Stimulated activated CD4-positive, alpha-beta T cell treated with anti-CD3 and anti-CD28 coated beads, Interleukin-15, amount 100 ng/mL, for 48 hours (primary cell): ENCODE measurements at places on chromosomes 11 and 22.

- DNase-seq, result no peak
Measured at GRCh38 chr22:44428941-44429830, 68.8 kb downstream of the RTL6 start.

DNA sequence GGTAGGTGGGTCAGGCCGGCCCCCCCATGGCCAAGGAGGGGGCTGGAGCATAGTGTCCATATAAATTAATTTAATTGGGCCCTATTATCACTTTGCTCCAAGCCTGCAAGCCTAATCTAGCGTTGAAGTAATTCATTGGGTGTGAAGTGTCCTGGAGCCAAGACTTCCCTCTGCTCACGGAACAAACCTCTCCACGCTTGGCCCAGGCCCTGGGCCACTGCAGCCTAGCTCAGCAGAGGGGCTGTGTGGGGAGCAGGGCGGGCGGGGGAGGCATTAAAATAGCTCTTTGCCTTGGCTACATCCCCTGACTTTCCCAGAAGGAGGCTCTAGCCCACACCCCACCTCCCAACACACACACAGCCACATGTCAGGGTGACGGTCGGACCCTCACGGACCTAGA, 73.5 kb downstream of the THAP12 start:
- no peak for DNase-seq

DNA sequence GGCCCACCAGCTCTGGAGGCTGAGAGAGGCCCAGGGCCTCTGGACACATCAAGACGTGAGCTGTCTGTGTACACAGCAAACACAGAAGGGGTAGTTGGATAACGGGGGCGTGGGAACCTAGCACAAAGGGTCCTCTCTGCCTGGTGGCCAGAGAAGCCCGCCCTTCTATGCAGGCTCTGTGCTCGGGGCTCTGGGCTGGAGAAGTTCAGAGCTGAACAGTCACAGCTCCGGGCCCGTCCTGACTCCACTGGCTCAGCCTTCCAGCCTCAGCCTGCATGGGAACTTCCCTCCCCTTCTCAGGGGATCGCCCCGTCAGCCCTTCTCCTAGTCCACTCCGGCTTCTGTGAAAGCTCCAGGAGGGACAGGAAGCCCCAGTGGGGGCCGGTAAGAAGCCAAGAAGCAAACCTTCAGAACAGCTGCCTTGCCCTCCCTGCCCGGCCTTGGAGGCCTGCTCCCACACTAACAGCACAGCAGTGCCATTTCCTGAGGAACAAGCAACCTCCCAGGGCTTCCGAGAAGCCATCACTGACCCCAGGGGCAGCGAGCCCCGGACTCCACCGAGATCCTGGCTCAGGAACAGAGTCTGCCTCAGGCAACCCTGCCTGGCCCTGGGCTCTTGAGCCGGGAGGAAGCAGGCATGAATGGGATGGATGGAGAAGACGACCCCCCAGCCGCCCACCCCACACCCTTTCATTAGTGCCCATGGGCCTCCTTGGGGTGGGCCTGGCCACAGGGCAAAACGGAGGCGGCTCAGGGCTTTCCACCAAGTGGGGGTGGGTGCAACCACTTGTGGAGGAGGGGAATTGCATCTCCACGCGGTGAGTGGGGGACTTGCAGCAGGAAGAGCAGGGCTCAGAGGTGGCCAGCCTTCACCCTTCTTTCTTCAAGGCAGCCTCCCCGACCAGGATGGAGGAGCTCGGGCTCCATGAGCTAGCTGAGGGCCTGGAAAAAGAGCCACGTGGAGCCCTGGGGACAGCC, 119.8 kb downstream of the ST3GAL4 start:
- DNase-seq, result no peak

DNA sequence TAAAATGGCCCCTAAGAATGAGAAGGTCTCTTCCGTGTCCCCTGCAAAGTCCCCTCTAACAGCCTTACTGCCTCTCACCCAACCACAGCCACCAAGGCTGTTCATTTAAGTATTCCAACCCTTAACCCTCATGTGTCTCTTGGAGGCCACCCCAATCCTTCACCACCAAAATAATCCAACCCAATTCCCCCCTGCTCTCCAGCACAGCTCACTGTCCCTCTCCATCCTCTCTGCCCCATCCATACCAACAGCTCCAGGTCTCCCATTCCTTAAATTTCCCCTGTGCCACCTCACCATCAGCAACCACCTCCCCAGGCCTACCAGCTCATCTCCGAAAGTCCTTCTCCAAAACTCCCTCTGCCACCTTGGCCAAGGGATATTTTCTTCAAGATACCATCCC, 1.4 kb downstream of the FAM168A start:
- no peak for DNase-seq

DNA sequence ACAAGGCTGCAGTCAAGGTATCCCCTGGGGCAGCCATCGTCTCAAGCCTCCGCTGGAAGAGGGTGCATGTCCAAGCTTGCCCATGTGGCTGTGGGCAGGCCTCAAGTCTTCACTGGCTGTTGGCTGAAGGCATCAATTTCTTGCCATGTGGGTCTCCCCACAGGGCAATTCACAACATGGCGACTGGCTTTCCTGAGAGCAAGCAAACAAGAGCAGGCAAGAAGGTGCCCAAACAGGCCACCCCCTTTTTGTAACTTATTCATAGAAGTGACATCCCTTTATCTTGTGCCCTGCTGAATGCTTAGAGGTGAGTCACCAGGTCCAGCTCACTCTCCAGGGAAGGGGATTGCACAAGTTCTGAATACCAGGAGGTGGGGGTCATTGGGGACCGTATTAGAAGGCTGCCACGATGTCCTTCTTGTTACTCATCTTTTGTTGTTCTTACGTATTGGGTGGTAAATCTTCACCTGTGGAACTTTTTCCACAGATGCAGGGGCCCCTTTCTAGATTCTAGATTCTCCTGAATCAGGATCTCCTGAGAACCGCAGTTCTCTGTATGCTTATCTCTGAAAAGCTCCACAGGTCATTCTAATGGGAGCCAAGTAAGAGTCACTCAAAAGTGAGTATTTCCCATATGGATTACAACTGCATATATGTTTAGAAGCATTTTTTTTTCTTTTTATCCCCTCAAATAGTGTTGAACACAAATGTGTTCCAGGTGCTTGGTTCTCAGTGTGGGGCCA, 44.2 kb upstream of the MICAL2 start:
- DNase-seq, result no peak

- DNase-seq, result no peak
Measured at GRCh38 chr11:78784321-78785061, 209.8 kb upstream of the NARS2 start.

- DNase-seq, result no peak
Measured at GRCh38 chr11:35540526-35540925, 15.1 kb upstream of the PAMR1 start.

GRCh38 chr11:14269692-14270573, 89.0 kb downstream of the RRAS2 start:
- no peak for DNase-seq

GRCh38 chr22:31269892-31270579, 22.3 kb downstream of the PIK3IP1 start:
- no peak for DNase-seq

DNA sequence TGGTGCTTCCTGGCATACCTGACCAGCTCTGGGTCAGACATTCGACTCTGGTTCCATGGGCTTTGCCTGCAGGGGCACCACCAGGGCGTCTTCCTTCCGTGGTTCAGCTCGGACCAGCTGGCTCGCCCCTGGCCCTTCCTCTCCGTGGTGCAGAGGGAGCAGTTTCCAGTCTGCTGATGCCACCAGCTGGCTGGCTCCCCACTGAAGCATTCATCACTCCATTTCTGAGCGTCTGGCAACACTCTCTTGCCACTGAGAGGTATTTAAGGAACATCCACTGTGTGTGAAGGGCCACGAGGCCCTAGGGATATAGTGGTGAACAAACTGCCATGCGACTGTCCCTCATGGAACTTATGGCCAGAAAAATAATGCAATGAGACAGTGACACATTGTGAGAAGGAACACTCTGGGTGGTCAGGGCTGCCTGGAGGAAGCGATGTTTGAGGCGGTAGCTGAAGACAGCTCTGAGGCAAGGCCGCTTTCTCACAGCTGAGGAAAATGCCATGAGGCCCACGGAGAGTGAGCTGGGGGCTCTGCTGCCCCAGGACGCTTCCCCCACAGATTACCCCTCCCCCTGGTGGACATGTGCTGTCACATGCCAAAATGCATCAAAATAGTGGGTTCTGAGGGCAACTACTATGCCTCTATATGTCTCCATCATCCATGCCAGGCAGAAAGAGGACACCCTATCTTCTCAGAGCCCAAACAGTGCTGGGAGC, 44.9 kb upstream of the ARFGAP3 start:
- DNase-seq, result no peak

- no peak for DNase-seq
Measured at GRCh38 chr11:86129740-86130540, 61.1 kb upstream of the PICALM start.

GRCh38 chr22:19757140-19757984, 3.2 kb upstream of the TBX1 start:
- DNase-seq, result no peak

- DNase-seq, result peak; percentile 32
Measured at GRCh38 chr11:74702383-74703007, 28.7 kb downstream of the CHRDL2 start.

- no peak for DNase-seq
Measured at GRCh38 chr11:107183953-107184352, 165.7 kb upstream of the GUCY1A2 start.

GRCh38 chr11:66665369-66665768, 12.3 kb downstream of the RBM4B start:
- DNase-seq, result no peak

DNA sequence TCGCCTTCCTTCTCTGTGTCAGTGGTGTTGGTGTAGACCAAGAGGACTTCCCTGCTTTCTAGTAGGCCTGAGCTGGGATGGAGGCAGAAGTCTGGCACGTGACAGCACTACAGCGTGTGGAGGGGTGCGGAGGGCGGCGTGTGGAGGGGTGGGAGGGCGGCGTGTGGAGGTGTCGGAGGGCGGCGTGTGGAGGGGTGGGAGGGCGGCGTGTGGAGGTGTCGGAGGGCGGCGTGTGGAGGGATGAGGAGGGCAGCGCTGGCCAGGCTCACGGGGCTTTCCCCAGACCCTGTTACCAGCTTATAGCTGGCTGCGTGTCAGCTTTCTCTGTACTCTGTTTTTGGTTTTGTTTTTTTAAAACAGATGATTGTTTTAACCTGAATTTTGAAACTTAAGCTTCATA, 45.7 kb upstream of the CTTN start:
- no peak for DNase-seq

DNA sequence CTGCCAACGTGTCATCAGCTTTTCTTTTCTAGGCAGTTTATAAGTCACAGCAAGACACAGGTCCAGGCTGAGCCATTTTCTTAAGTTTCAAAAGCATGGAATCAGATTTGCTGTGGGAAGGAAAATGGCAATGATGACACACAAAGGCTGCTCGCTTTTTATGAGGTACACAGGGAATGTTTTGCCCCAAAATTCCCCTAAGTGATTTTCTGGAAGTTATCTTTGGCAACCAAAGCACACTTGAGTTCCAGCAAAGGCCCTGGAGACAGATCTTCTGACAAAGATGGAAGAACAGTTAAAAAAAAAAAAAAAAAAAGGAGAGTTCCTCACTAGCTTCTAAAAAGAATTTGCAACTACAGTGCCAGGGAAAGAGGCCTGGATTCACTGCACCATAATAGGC, 260.8 kb downstream of the LARGE1 start:
- DNase-seq, result no peak

DNA sequence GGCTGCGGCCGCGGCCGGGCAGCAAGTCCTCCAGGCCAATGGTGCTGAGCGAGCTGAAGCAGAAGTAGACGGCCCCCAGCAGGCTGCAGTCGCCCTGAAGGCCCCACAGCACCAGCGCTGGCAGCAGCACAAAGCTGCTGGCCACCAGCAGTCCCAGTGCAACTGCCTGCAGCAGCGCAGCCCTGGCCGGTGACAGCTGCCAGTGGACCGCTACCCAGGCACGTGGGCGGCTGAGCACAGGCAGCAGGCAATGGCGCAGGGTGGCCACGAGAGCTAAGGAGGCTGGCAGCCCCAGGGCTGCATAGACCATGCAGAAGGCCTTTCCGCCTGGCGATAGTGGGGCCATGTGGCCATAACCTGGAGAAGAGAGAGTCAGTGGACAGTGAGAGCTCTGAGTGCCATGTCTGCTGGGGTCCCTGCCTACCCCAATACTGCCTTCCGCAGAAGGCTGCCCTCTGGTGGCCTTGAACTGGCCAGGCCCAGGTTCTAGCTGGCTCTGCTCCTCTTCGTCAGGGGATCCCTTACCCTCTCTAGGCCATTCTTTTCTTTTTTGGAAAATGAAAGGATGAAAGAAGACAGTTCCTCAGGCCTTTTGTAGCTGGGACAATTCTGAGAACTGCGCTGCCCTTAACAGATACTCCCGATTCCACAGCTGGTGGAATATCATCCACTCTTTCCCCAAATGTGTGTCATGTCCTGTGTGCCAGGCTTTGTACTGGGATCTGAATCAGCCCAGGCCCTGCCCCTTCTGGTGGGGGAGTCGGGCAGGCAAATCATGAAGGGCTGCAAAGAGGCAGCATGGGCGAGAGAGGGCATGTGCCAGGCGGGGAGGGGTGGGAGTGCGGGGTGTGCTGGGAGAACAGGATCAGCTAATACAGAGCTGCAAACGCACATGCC, 1.8 kb downstream of the KCNK7 start:
- no peak for DNase-seq

DNA sequence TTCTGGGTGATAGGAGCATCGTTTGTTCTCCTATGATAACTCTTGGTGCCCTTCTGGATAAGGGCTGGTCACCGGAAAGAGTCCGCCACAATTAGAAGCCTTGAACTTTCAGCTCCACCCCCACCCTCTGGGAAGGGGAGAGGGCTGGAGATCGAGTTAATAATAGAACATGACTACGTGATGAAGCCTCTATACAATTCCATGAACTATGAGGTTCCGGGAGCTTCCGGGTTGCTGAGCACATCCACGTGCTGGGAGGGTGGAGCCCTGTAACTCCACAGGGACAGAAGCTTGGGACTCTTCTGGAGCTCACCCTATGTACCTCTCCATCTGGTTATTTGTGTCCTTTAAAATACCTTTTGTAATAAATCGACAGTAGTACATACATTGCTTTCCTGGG, 40.3 kb downstream of the ARHGAP42 start:
- no peak for DNase-seq

- no peak for DNase-seq
Measured at GRCh38 chr11:78535920-78536319, 38.7 kb downstream of the NARS2 start.

GRCh38 chr11:85791409-85791990, 19.4 kb downstream of the SYTL2 start:
- no peak for DNase-seq

GRCh38 chr22:23772649-23773473, at the start of gene MMP11:
Gene MMP11, plus strand, starts transcription at chr22:23772849. Its CDS starts 22 bp downstream, at chr22:23772871.
- no peak for DNase-seq

- no peak for DNase-seq
Measured at GRCh38 chr22:44218071-44218470, 37.3 kb downstream of the PARVG start.
